ENCODE measurements at places on chromosomes 7 and 10. TPM values are rescaled to one million over a fixed set of nuclear protein-coding genes. Genes with fewer than 3 reads are reported as not detected.
A peak's percentile ranks its signal among the peaks of the same experiment; 100 is the strongest.

Gene SLC18A3
- total RNA-seq, result not detected

Gene FZD8
- total RNA-seq, result 15.2 TPM

Gene RHOBTB1
- 32.9 TPM for total RNA-seq

Gene C7orf25
- total RNA-seq, result 8.0 TPM

Gene CCNY
- 53.2 TPM for total RNA-seq

Gene SLC16A12
- under 0.01 TPM for total RNA-seq

- H3K4me1 ChIP-seq, result peaks cover 15% of the 10 kb centered on the region
- H3K27me3 ChIP-seq, result no peaks in the 10 kb centered on the region
- no peak overlapping the region for H3K4me3 ChIP-seq
- H3K36me3 ChIP-seq, result no peaks in the 10 kb centered on the region
- DNase-seq, result no peak
These were observed 4.4 kb upstream of the MALSU1 start for GRCh38 chr7:23294549-23295400.

DNA sequence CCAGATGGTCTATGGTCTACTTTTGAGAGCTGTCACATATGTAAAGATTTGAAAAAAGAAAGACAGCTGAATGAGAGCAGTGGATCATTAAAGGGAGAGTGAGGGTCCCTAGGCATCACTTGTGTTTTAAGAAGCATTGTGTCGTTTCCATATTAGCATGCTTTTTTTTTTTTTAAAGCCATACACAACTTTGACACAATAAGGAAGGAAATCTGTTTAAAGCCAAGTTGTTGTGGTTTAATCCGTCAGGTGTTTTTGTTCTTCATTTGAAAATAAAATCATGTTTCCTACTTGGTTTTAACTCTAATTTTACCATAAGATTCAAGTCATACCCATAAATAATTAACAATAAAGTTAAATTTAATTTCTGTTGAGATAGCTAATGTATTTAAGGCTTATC lies 53.5 kb downstream of the MDFIC start:
- no peaks in the 10 kb centered on the region for H3K27me3 ChIP-seq
- no peak overlapping the region for H3K4me3 ChIP-seq
- H3K36me3 ChIP-seq, result no peaks in the 10 kb centered on the region
- DNase-seq, result no peak

- H3K36me3 ChIP-seq, result no peaks in the 10 kb centered on the region
- H3K27me3 ChIP-seq, result no peaks in the 10 kb centered on the region
- H3K27ac ChIP-seq, result no peak overlapping the region
- no peaks in the 10 kb centered on the region for H3K4me1 ChIP-seq
- DNase-seq, result no peak
These were observed 483.7 kb upstream of the LRRN3 start for GRCh38 chr7:110607050-110607857.

DNA sequence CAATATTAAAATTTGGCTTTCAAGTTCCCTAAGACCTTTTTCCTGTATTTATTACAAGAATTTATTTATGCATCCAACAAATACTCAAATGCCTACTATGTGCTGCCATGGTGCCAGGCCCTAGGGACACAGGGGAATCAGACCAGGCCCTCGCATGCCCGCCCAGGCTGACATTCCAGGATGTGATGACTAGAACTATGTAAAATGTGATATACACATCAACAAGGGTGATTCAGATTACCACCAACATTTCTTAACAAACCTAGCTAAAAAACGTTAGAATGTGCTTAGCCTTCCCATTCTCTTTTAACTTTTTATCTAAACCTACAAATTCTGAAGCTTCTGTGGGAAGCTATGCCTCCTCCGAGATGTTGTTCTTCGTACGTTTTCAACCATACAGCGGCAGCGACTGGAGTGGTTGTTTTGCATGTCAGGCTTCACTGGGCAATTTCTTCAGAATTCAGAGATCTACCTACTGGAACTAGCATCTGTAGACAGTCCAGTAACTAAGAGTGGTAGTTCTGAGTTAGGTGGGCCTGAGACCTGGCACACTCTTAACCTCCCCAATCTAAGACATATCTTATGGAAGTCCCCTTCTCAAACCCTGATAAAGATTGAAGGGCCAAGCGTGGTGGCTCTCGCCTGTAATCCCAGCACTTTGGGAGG lies 22.1 kb downstream of the GNA12 start:
- peak; percentile 93 for DNase-seq
- H3K27ac ChIP-seq, result peak overlapping the region; percentile 97
- H3K27me3 ChIP-seq, result no peaks in the 10 kb centered on the region
- H3K4me1 ChIP-seq, result peaks cover 50% of the 10 kb centered on the region
- H3K36me3 ChIP-seq, result peaks cover 4% of the 10 kb centered on the region

DNA sequence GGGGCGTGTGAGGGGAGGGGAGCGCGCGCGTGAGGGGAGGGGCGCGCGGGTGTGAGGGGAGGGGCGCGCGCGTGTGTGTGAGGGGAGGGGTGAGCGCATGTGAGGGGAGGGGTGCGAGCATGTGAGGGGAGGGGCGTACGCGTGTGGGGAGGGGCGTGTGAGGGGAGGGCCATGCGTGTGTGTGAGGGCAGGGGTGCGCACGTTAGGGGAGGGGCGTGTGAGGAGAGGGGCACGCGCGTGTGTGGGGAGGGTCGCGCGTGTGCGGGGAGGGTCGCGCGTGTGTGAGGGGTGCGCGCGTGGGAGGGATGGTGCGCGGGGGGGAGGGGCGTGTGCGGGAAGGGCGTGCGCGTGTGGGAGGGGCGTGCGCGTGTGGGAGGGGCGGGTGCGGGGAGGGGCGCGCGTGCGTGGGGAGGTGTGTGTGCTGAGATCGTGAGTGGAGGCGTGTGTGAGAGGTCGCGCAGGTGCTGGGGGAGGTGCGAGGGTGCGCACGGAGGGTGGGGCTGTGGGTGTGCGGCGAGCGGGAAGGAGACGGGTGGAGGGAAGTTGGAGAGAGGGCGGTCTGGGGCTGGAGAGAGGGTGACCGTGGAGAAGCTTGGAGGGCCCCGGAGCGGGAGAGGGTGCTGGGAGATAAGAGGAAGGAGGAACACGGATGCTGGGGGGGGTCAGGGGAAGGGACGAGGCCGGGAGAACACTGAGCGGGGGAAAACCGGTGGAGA lies 19.7 kb downstream of the MXI1 start:
- DNase-seq, result peak; percentile 95
- peaks cover 8% of the 10 kb centered on the region for H3K4me1 ChIP-seq
- no peak overlapping the region for H3K27ac ChIP-seq
- H3K4me3 ChIP-seq, result peak overlapping the region; percentile 87
- no peaks in the 10 kb centered on the region for H3K36me3 ChIP-seq
- no peaks in the 10 kb centered on the region for H3K27me3 ChIP-seq

- H3K4me3 ChIP-seq, result no peak overlapping the region
- no peak overlapping the region for H3K27ac ChIP-seq
- no peaks in the 10 kb centered on the region for H3K36me3 ChIP-seq
- no peak for DNase-seq
- H3K4me1 ChIP-seq, result no peaks in the 10 kb centered on the region
- no peaks in the 10 kb centered on the region for H3K27me3 ChIP-seq
These were observed 135.8 kb downstream of the CAMK1D start for GRCh38 chr10:12484941-12485805.

DNA sequence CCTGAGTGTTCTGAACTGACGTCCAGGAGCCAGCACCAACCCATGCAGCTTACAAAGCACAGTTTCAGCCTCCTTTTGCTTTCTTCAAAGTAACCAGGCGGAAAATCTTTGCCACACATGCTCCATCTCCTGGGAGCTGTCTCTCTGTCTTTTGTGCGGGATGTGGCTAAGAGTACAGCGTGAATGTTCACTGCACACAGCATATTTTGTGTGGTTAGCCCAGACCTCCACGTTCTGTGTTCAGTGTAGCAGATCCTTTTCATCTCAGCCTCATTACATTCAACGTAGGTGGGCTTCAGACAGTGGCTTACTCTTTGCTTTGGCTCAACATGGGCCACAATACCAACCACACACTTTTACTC lies 200.8 kb downstream of the TNS3 start:
- DNase-seq, result no peak
- no peak overlapping the region for H3K4me3 ChIP-seq
- H3K27me3 ChIP-seq, result no peaks in the 10 kb centered on the region
- H3K27ac ChIP-seq, result no peak overlapping the region
- peaks cover 25% of the 10 kb centered on the region for H3K36me3 ChIP-seq

GRCh38 chr7:103011650-103012049 lies 62.9 kb downstream of the FBXL13 start:
- H3K4me1 ChIP-seq, result peaks cover 2% of the 10 kb centered on the region
- DNase-seq, result no peak
- no peak overlapping the region for H3K27ac ChIP-seq
- H3K36me3 ChIP-seq, result no peaks in the 10 kb centered on the region
- no peaks in the 10 kb centered on the region for H3K27me3 ChIP-seq

- no peak overlapping the region for H3K27ac ChIP-seq
- no peak for DNase-seq
- H3K4me3 ChIP-seq, result no peak overlapping the region
These were observed 48.1 kb downstream of the NEURL1 start for GRCh38 chr10:103541616-103542015.

- peaks cover 3% of the 10 kb centered on the region for H3K27me3 ChIP-seq
- H3K27ac ChIP-seq, result no peak overlapping the region
- no peaks in the 10 kb centered on the region for H3K4me1 ChIP-seq
- DNase-seq, result no peak
These were observed 240.0 kb upstream of the RHOBTB1 start for GRCh38 chr10:61183967-61184366.

DNA sequence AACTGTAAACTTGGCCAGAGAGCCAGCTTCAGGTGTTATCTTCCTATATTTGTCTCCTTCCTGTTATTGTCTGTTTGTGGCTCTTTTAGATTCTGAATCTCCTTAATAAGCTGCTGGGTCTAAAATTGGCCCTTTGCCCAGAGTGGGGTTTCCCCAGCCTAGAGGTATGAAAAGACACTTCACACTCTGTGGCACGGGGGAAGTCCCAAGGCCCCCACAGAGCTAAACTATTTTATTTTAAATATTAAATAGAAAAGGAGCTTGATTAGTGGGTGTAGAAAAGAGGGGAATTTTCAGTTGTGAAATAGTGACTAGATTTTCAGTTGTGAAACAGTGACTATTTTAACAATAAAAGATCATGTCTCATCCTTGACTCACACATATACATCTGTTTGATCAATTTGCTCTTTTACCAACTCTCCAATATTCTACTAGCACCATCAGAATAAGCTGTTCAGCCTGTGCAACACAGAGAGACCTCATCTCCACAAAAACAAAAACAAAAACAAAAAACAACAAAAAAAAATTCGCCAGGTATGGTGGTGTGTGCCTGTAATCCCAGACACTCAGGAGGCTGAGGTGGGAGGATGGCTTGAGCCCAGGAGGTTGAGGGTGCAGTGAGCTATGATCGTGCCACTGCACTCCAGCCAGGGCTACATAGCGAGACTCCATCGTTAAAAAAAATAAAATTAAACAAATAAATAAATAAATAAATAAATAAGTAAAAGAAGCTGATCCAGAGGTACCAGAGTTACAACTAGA lies 24.9 kb upstream of the ADO start:
- H3K36me3 ChIP-seq, result no peaks in the 10 kb centered on the region
- peaks cover 6% of the 10 kb centered on the region for H3K4me1 ChIP-seq
- peaks cover 2% of the 10 kb centered on the region for H3K27me3 ChIP-seq
- H3K4me3 ChIP-seq, result no peak overlapping the region
- H3K27ac ChIP-seq, result no peak overlapping the region
- no peak for DNase-seq

- DNase-seq, result peak; percentile 49
- no peak overlapping the region for H3K4me3 ChIP-seq
- no peaks in the 10 kb centered on the region for H3K36me3 ChIP-seq
- H3K4me1 ChIP-seq, result peaks cover 23% of the 10 kb centered on the region
- H3K27ac ChIP-seq, result no peak overlapping the region
These were observed 86.8 kb upstream of the CHST15 start for GRCh38 chr10:124180044-124180745.

DNA sequence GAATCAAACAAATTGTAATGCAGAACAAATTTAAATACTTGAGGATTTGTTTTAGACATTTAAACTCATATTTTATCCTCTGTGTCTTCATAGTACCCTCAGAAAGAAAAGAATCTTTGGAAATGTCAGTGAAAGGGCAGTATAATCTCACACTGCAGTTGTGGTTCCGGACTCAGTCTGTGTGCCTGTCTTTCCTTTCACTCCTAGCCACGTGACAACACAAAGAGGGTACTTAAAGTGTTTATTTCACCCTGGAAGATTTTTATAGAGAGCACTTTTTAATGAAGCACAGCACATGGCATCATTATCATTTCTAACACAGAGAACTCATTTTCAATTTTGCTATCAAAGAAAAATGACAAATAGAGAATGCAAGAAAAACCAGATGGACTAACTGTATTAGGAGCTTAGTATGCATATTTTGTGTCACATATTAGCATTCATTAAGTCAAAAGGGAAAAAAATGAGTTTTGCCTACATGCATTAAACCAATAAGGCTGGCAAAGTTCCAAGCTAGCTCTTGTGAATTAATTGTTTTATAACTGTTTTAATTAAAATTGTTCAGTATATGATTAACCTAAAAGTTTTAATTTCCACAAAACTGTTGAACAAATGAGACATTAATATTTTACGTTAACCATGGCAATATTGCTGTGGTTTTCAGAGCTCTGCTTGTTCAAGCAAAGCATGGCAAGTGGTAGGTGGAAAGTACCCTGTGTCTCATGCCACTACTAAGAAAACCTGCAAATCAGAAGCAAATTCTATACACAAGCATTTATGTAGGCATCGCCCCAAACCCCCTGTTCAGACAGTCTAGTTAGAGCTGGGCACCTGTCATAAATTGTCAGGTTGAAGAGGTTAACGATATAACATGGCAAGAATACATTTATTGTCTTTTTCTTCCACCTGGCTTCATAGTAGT lies 65.9 kb downstream of the AUTS2 start:
- no peak overlapping the region for H3K27ac ChIP-seq
- DNase-seq, result no peak
- H3K27me3 ChIP-seq, result no peaks in the 10 kb centered on the region
- no peaks in the 10 kb centered on the region for H3K4me1 ChIP-seq
- H3K4me3 ChIP-seq, result no peak overlapping the region

- DNase-seq, result no peak
- H3K4me3 ChIP-seq, result no peak overlapping the region
- H3K27me3 ChIP-seq, result peaks cover 2% of the 10 kb centered on the region
- peaks cover 9% of the 10 kb centered on the region for H3K4me1 ChIP-seq
- H3K27ac ChIP-seq, result no peak overlapping the region
These were observed 14.4 kb upstream of the RBM20 start for GRCh38 chr10:110629680-110630191.

DNA sequence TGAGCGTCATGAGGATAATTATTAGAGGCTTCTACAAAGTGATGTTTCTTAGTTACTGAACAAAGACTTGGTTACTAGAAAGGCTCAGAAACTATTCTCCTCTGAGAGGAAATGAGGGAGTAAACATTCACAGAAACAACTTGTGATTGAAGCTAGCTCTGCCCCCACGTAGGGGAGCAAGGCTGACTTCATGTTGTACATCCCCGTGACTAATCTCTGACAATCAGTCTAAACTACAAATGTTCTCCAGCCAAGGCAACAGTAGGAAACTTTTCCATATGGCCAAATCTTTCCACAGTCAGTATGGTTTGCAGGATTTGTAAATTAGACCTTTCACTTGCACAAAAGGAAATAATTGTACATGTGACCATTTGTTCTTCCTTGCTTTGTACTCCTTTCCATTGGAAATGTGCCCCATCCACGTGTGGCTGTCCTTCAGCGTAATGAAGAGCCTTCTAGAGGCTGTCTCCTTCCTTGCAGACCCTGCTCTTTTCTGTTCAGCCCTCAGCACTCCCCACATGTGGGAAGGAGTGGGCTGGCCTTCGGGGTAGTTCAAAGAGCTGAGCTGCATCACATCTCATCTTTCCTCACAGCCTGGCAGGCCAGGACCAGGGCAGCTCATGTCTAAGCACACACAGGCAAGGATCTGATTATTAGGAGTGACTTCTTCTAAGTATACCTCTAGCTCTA lies 93.5 kb downstream of the PCGF5 start:
- DNase-seq, result peak; percentile 88
- H3K36me3 ChIP-seq, result no peaks in the 10 kb centered on the region
- H3K27me3 ChIP-seq, result peaks cover 3% of the 10 kb centered on the region
- H3K27ac ChIP-seq, result no peak overlapping the region

Data from osteoblast (primary cell).